ENCODE measurements at places on chromosomes 7 and 10.

GRCh38 chr10:104016661-104017060 is 49.7 kb downstream of the SLK start:
- DNase-seq = no peak

DNA sequence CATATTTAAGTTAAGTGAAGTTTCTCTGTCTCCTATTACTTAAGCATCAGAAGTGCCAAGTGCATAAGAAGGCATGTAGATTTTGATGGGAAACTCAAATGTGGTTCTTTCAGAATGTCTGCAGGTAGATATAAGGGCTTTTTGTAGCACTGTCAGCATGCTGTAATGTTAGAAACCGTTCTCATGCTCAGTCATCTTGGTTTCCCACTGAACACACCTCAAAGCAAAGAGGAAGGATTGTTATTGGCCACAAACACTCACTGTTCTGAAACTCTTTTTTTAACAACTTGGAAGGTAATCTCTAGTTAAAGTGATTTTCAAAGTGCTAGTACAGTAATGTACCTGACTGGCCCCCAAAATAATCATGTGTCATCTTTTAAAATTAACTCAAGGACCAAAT is 126.0 kb downstream of the AASS start:
- no peak for DNase-seq

DNA sequence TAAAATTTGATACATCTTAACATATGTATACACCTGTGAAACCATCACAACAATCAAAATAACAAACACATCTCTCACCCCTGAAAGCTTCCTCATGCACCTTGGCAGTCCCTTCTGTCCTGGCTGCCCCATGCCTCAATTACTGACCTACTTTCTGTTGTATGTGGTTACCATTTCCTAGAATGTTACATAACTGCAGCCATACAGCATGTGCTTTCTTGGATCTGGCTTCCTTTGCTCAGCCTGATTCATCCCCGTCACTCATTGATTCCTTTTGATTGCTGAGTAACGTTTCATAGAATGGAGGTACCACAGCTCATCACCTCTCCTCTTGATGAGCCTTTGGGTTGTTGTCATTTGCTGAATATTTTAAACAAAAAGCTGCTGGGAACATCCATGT is 165.3 kb downstream of the CELF2 start:
- no peak for DNase-seq

- DNase-seq = peak; percentile 63
Measured at GRCh38 chr7:100568896-100569844, 4.5 kb downstream of the SAP25 start.

GRCh38 chr10:73039635-73040034 is 57.0 kb downstream of the P4HA1 start:
- DNase-seq = no peak

- peak; percentile 26 for DNase-seq
Measured at GRCh38 chr10:108260383-108260906, 1095.9 kb upstream of the SORCS1 start.
